ENCODE measurements at places on chromosomes 2 and 18.

GRCh38 chr2:235860111-235860510, 308.1 kb downstream of the GBX2 start:
- DNase-seq = peak; percentile 16

DNA sequence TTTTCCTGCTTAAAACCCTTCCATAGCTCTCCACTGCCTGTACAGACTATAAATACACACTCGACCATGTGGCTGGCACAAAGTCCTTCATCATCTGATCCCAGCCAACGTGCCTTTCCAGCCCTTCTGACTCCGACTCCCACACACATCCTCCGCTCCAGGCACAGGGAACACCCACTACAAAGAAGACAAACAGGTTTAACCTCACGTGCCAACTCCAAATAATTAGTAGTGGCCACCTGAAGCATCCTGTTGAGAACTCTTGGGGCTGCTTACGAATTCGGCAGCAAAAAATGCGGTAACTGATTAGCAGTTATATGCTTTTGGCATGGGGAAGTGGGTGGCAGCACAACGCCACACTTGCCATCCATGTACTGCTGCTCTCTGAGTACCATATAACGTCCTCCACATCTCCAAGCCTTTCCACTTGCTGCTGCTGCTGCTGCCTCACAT, 12.1 kb downstream of the SPIRE1 start:
- peak; percentile 56 for DNase-seq

DNA sequence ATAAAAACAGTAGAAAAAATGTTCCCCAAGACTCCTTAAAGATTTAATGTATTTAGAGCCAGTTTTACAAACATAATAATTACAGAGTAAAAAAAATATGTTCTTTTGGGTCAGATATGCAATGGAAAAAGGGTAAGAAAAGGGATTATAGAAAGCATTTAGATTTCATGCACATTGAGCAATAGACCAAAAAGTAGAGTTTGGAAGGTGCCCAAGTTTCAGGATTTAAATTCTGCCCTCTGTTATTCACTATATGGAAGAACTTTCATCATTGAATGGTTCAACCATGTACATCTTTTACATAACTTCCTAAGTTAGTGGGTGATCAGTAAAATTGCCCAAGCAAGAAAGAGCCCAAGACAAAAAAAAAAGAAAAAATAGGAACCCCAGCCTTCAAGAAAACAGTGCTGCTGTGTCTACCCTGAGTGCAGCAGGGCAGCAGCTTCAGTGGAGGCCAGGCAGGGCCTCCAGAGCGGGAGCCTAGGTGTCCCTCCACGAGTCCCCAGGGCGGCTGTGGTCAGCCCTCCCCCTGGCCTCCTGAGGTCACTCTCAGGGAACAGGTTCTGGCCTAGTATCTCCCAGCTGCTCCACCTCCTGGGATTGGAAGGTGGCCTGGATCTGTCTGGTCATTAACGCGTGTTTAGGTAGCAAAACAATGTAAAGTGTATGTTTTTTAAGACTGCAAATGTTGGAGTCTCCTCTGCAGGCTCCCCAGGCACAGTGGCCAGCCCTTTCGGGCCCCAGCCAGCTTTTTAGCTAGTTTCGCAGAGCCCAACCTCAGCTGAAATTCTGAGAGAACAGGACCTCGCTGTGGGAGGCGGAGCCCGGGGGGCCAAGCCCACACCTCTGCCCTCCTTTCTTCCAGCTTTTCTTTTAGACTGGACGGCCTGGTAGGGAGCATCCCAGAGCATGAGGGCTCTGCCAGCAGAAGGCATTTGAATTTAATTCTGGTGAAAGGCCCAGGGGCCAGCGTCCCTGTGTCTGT, 77.3 kb downstream of the TEX51 start:
- peak; percentile 2 for DNase-seq

DNA sequence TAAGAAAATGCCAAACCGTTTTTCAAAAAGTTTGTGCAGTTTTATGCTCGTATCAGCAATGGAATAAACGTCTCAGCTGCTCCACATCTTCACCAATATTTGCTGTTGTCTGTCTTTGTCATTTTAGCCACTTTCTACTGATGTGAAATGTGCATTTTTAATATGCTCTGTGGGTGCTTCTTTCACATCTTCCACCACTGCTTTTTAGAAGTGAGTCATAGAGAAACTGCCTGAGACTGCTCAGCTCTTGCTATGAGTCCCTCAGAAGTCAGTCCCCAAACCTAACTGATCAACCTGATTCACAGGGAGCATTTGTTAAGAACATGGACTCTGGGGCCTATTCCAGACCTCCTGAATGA, 41.0 kb upstream of the EPC2 start:
- no peak for DNase-seq

DNA sequence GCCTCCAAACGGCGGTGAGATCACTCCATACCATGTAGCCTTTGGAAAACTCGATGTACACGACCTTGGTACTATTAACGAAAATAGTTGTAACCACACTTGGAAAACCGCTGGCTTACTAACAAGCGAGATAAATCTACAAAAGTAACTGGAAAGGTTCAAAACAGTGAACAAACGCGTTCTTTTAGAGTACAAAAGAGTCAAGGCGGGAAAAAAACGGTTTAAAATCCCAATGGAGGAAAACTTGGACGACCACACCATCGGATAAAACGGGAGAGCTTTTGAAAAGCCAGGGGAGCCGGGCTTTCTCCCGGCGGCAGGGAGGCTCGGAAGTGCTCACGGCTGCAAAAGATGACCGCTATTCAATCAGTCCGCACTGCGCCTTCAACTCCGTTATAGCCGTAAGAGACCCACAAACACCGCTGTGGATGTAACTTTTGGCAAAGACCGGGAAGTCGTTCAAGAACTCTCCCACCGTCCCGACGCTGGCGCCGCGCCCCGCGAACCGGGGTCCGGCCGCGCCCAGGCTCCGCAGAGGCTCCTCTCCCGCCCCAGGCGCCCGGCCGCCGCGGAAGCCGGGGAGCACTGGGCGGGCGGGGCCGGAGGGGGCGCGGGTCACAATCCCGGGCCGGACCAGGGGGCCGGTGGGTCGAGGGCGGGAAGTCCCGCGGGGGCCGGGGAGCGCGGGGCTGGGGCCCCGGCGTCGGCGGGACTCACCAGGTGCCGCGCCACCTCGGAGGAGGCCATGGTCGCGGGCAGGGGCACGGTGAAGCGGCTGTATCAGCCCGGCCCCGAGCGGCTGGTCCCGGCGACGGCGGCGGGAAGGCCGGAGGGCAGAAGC, 465 bp downstream of the SEPTIN10 start:
- DNase-seq = peak; percentile 74
